ENCODE measurements at places on chromosomes 11 and 22.

GRCh38 chr11:19552656-19553260 lies 159.9 kb upstream of the NAV2 start:
- DNase-seq, result no peak

GRCh38 chr11:132409573-132410355 lies 1039.3 kb downstream of the NTM start:
- DNase-seq, result peak; percentile 21

DNA sequence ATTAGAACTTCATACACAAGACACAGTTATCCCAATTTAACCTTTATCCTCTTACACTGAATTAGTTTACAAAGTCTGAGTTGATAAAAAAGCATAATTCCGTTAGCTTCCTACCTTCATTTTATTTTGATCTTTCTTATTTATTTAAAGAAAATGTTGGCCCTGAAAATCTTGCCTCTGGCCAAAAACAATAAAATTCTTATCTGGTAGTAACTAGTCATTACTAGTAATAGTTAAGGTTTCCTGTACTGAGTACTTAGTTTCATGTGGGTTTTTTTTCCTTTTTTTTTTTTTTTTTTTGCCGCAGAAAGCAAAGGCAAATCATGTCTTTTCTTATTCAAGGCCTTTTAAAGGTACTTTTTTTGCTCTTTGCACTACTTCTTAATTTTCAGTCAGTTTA lies 120.6 kb downstream of the PAX6 start:
- DNase-seq, result no peak

DNA sequence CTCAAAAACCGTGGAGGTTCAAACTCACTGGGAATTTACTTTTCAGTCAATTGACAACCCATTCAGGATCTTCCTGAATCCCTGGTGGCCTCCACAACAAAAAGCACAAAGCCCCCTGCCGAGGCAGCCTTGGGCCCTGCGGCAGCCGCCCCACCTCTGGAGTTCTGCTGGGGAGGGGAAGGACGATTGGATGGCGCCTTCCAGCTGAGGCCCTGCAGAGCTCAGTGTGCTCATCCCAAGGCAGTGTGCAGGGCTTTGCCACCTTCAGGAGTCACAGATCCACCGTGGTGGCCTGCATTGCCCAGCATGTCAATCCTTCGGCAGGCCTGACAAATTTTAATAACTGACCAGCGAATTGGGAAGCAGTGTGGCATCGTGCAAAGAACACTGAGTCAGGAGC lies 7.4 kb downstream of the ZFTA start:
- DNase-seq, result no peak

DNA sequence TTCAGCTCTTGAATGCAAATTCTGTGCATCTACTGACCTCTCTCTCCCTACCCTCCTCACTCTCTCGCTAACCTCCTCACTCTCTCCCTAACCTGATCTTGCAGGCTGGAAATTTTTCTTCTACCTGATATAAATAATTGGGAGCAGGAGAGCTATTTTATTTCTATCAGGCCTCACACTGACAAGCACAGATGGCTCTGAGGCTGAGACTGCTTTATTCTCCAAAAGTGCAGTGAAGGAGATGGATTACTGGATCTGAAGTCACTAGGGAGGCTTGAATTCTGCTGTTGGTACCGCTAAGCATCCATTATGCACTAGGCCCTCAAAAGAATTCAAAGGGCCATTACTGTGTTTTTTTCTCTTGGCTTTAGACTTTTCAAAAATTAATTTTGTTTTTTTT lies 19.4 kb upstream of the LDHA start:
- no peak for DNase-seq

DNA sequence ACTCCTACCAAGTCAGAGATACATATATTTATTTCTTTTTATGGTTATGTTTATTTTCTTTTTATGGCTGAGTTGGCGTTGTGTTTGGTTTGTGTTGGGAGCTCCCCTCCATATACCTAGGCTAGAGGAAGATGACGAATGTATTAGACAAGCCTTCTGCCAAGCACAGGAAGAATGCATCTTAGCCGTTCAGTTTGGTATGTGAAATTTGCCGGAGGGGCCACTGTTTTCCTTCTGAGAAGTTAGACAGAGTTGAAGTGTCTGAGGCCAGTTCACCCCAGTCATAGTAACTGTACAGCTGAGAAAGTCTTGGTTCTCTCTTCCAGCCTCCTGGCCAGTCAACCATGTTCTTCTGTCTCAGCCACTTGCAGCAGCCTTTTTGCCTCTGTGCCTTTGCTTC lies 29.8 kb downstream of the TEAD1 start:
- no peak for DNase-seq

- DNase-seq, result no peak
Measured at GRCh38 chr22:29477723-29478318, 2.2 kb upstream of the NEFH start.

GRCh38 chr22:42080287-42080686 lies 787 bp downstream of the SMDT1 start:
- peak; percentile 47 for DNase-seq
